RWPE2 (cell line): ENCODE measurements at places on chromosomes 4 and X.

DNA sequence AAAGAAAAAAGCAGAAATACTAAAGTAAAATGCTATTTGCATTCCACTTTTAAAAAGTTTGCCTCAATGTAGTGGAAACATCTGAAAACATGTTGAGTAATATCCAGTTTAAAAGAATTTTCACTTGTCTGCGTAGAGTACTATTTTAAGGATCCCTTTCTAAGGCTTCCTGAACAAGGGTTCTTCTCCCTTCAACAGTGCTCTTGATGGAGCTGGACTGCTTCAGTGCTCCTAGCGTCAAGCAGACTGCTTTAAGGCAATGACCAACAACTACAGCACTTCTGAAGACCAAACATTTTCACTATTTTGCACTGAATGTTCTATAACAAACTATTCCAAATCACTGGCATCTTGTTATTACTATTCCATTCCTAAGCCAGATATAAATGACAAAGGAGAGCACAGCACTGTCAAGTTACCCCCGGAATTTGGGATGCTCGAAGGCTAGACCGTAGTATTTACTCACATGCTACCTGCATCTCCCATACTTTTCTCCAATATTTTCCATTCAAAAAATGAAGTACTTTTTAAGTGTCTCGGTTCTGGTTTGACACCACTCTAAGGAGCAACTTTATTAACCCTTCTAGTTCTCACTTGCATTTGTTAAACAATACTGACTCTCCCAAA lies 36.1 kb downstream of the TMEM165 start:
- H3K4me1 ChIP-seq, result no peaks in the 10 kb centered on the region
- no peak for DNase-seq
- H3K27ac ChIP-seq, result no peak overlapping the region
- no peaks in the 10 kb centered on the region for H3K27me3 ChIP-seq
- no peak overlapping the region for H3K4me3 ChIP-seq

DNA sequence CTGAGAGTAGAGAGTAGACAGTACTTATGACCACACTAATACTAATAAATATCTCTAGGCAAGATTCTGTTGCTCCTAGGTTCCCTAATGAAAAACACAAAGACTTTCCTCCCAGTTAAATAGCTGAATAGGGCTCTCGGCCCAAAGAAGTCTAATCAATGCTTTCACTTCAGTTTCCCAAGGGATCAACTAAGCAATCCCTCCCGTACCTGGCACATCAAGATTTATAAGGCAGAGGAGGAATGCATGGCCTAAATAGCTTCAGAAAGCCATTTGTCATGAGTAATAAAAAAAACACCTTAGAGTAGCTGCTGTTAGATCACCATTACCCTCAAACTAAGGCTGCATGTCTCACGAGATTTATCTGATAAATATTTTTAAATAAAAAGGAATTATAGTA lies 56.8 kb upstream of the EXOC1L start:
- no peak for DNase-seq
- no peak overlapping the region for H3K27ac ChIP-seq
- no peaks in the 10 kb centered on the region for H3K36me3 ChIP-seq

GRCh38 chr4:108635070-108635655 lies 14.8 kb downstream of the RPL34 start:
- no peak for DNase-seq
- no peaks in the 10 kb centered on the region for H3K4me1 ChIP-seq
- no peaks in the 10 kb centered on the region for H3K27me3 ChIP-seq
- no peak overlapping the region for H3K27ac ChIP-seq

DNA sequence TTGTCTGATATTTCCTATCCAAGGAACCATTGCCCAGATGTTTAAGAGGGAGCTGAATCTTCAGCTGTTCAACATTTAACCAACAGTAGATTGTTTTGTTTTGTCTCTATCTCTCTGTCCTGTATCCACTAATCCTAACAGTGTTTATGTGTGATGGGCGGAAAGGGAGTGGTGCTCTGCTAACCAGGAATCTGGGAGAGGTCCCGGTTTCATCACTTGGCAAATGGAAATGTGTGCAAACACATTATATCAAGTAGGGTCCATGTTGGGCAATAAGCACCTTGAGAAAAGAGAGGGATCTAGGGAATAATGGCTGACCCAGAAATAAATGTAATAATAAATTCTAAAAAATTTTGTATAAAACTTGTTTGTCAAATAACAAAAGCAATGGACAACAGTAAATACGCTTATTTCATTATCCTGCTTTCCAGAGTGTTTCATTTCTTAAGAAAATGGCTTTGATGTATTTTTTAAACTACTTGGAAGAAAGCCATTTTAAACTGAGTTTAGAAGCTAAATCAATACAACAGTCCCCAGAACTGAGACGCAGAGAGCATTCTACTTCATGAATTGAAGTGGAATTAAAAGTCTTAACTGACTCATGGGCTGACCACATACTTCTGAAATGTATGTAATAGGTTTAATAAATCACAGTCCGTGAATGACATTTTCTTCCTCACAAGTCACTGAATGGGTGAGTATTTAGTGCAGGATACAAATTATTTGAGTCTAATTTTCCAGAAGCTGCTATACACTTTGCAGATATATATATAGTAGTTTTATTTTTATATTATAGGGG lies 55.8 kb downstream of the EMCN start:
- H3K4me1 ChIP-seq, result peaks cover 32% of the 10 kb centered on the region
- peak overlapping the region; percentile 92 for H3K27ac ChIP-seq
- no peaks in the 10 kb centered on the region for H3K27me3 ChIP-seq
- DNase-seq, result no peak

DNA sequence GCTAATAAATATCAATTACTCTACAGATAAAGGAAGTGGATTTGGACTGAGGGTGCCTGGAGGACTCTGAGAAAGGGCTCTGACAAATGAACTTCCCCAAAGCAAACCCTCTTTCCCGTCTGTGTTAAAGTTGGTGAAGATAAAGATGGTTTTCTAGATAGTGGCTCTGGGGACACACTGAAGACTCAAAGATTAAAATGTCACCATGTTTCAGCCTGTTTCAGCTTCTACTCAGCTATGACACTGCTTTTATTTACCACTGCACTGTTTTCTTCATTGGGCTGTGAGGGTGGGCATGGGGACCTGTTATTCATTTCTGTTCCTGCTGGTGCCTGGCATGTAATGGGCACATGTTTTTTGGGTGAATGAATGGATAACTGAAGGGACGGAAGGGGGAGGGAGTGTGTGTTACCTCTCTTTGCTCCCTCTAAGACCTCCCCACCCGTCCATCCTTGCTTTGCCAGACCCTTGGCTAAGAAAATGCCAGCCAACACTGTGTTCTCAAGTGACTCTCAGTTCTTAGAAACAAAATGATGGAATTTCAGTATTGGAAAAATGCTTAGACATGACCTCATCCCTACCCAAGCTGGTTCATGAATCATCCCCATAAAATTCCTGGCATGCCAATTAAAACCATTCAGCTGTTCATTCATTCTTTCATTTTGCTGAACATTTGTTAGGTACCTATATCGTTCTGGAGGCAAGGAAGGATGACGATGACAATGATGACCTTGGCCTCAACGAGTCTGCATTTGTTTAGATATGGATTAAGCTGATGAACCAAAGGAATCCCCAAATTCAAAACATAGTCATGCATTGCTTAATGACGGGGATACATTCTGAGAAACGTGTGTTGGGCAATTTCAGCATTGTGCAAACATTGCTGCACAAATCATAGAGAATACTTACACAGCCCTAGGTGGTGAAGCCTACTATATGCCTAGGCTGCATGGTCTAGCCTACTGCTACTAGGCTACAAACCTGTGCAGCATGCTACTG lies 13.4 kb upstream of the STK32B start:
- no peak overlapping the region for H3K4me3 ChIP-seq
- H3K4me1 ChIP-seq, result peaks cover 15% of the 10 kb centered on the region
- no peaks in the 10 kb centered on the region for H3K36me3 ChIP-seq
- peak overlapping the region; percentile 75 for H3K27ac ChIP-seq
- DNase-seq, result no peak

- no peak for DNase-seq
- no peaks in the 10 kb centered on the region for H3K27me3 ChIP-seq
- no peak overlapping the region for H3K4me3 ChIP-seq
- no peaks in the 10 kb centered on the region for H3K36me3 ChIP-seq
- H3K4me1 ChIP-seq, result peaks cover 13% of the 10 kb centered on the region
Measured at GRCh38 chr4:55754754-55755350, 64.7 kb upstream of the EXOC1L start.

DNA sequence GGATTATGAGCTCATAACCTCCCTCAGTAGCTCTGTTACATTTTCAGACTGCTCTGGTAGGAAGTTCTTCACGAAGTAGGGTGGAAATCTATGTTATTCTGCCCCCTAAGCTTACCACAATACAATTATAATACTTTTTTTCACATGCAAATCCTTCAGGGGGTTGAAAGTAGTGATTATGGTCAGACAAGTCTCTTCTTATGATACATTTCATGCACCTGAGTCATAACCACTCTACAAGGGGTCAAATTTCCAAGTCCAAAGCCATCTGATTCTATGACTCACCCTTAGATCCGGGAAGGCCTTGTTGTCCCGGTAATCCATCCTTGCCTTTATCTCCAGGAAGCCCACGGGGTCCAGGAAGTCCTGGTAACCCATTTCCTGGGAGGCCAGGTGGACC lies 95.2 kb downstream of the ATG4A start:
- peaks cover 10% of the 10 kb centered on the region for H3K4me1 ChIP-seq
- H3K4me3 ChIP-seq, result no peak overlapping the region

- no peak overlapping the region for H3K27ac ChIP-seq
- H3K4me3 ChIP-seq, result no peak overlapping the region
- no peak for DNase-seq
- peaks cover 6% of the 10 kb centered on the region for H3K4me1 ChIP-seq
- H3K36me3 ChIP-seq, result no peaks in the 10 kb centered on the region
Measured at GRCh38 chr4:183860731-183861130, 44.4 kb upstream of the STOX2 start.
